ENCODE measurements at places on chromosomes 4 and X. TPM values are rescaled to one million over a fixed set of nuclear protein-coding genes. Genes with fewer than 3 reads are reported as not detected.

GRCh38 chrX:137431693-137432488 is 134.0 kb upstream of the ZIC3 start:
- DNase-seq, result no peak

- no peak for DNase-seq
These were observed 302.4 kb downstream of the IL1RAPL1 start for GRCh38 chrX:28889591-28890090.

MXRA5 gene
- polyA plus RNA-seq, result 1.4 TPM

DNA sequence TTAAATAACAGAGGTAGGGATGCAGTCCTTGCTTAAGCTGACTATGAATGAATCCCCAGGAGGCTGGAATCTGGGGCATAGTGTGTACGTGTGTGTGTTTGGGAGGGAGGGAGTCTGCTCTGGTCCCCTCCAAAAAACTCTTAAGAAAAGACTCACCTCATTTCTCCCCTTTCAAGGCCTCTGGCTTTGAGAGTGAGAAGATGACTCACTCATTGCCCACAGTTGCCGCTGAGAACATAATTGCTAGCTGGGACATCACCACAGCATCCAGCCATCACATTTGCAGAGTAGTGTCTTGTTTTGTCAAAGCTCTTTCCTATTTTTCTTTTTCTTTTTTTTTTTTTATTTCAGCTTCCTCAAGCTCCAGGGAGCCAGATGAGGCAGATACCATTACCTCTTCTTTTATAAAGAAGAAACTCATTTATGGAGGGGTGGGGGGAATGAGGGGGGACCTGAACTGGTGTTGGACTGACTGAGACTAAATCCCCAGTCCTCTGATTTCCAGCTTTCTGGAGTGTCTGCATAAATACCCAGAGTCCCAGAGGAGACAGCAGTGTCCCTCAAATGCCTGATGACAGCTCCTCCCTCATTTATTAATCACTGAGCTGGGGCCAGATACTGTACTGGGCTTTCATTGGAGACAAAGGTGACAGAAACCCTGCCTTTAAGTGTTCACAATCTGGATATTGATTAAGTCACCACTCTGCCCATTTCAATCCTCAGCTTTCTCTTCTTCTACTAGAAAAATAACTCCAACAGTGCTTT is 61.9 kb upstream of the LAS1L start:
- DNase-seq, result no peak

DNA sequence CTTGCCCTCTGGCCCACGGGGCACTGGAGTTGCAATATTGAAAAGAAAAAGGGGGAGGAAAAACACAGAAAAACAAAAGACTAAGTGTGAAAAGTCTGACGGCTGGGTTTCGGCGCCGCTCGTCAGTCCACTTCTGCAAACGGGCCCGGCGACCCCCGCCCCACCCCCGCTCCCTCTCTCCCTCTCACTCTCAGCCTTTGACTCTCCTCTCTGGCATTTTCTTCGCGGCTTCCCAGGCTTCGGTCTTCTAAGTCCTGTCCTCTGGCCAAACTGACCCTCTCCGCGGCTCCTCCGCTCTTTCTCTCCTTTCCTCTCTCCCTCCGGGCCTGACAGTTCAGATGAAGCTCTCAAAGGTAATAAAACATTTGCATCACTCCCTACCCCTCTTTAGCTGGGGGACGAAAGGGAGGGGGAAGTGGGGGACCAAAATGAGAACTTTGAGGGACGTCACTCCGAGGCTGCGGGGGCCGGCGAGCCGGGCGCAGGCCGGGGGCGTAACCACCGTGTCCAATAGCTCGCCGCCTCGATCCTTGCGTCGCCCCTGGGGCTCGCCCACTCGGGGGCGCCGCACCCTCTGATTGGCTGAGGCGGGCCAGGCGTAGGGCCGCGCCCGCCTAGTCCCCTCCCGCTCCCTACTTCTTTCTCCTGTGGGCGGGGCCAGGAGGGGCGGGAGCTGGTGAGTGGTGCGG is at the start of gene NKX6-1:
TSS of gene NKX6-1 (minus strand) at position 358 of the 689 bp plus-strand sequence. CDS start 1,064 bp downstream, outside the sequence.
- no peak for DNase-seq

GRCh38 chr4:152972821-152973628 is 36.9 kb downstream of the FHDC1 start:
- no peak for DNase-seq

DNA sequence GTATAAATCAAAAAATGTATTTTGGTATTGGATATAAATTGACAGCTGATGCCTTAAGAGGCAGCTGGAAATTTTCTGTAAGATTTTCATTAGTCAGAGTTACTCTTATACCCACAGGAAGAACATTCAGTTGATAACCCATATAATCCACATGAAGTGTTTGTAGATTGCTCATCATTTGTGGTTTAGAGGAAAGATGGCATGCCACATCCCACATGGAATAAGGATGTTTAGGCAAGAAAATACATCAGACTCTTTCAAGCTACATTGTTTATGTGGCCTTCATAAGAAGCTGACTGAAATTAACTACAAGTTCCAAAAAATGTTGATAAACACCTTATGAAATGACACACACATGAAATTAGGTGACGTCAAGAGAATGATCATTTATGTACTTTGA is 56.6 kb downstream of the AREG start:
- no peak for DNase-seq

SPANXN3 gene
- not detected for polyA plus RNA-seq

SCML1 gene
- polyA plus RNA-seq, result 20.9 TPM

TCP11X2 gene
- polyA plus RNA-seq, result not detected

MID2 gene
- 13.5 TPM for polyA plus RNA-seq

DNA sequence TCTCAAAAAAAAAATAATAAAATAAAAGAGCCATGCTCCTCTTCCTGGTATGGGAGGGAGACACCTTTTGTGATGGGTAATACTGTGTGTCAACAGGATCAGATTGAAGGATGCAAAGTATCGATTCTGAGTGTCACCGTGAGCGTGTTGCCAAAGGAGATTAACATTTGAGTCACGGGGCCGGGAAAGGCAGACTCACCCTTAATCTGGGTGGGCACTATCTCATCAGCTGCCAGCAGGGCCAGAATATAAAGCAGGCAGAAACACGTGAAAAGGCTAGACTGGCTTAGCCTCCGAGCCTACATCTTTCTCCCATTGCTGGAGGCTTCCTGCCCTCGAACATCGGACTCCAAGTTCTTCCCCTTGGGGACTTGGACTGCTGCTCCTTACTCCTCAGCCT is 95.4 kb downstream of the SHOX start:
- DNase-seq, result no peak

MAGEE2 gene
- polyA plus RNA-seq, result 0.85 TPM
